ENCODE measurements at places on chromosomes 11 and 22.

DNA sequence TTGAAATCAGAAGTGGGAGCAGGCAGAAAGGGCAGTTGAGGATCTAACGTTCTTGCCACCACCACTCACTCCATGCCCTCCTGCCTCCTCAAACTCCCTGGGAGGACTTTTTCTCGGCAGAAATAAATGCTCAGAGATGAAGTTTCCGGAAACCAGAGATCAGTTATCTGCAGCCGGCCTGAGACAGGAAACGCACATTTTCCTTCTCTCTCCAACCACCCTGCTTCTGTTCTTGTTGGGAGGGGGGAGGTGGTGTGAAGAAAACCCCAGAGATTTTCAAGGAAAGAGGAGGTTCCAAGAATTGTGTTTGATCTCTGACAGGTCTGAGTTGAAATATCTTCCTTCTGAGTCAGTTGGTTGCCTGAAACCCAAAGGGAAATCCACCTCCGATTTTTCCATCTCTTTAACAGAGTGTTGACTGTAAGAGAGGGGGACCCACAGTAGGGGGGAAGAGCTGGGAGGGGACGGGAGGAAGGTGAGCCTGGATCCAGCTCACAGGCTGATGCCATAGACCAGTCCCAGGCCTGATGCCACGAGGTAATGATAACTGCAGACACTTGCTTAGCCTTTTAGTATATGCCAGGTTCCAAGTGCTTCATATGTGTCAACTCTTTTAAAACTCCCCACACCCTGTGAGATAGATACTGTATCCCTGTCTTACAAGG, 100.8 kb downstream of the TRAF6 start:
- DNase-seq: no peak

- no peak for DNase-seq
Measured at GRCh38 chr11:114081641-114082414, 22.3 kb downstream of the ZBTB16 start.

GRCh38 chr11:56307836-56308235, 7.1 kb upstream of the OR8K3 start:
- no peak for DNase-seq

DNA sequence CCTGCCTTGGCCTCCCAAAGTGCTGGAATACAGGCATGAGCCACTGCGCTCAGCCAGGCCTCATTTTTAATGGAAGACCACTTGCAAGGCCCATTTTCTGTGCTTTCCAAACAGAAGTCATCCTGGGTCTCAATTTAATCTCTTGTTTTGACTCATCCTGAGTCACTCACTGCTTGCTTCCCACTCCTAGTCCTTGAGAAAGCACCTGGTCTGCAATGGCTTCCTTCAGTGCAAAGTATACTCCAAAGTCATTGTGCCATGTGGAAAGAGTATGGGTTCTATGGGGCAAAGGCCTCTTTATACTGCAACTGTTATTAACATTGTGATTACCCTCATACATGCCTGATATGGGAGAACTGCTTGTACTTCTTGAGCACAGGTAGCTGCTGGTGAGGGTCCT, 18.3 kb upstream of the SLC5A1 start:
- no peak for DNase-seq

GRCh38 chr11:95884376-95884775, 39.5 kb downstream of the MTMR2 start:
- no peak for DNase-seq

GRCh38 chr11:128351168-128351567, 236.2 kb downstream of the ETS1 start:
- no peak for DNase-seq

DNA sequence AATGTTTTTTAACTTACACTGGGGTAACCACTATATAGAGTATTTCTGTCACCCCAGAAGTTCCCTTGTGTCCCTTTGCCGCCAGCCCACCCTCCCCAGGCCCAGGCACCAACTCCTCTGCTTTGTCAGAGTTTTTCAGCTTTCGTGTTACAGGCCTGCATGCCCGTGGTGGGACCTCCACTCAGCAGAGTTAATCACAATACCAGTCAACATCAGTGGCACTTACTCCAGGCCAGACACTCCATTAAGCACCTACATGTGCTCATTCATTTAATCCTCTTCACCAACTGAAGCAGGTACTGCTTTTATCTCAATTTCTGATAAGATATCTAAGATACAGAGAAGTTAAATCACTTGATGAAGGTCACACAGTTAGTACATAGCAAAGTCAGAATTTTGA, 63.3 kb downstream of the LIF start:
- DNase-seq: no peak

- DNase-seq: no peak
Measured at GRCh38 chr11:58647141-58647699, 24.8 kb downstream of the CNTF start.

- no peak for DNase-seq
Measured at GRCh38 chr22:43432883-43433415, 21.1 kb downstream of the MPPED1 start.

DNA sequence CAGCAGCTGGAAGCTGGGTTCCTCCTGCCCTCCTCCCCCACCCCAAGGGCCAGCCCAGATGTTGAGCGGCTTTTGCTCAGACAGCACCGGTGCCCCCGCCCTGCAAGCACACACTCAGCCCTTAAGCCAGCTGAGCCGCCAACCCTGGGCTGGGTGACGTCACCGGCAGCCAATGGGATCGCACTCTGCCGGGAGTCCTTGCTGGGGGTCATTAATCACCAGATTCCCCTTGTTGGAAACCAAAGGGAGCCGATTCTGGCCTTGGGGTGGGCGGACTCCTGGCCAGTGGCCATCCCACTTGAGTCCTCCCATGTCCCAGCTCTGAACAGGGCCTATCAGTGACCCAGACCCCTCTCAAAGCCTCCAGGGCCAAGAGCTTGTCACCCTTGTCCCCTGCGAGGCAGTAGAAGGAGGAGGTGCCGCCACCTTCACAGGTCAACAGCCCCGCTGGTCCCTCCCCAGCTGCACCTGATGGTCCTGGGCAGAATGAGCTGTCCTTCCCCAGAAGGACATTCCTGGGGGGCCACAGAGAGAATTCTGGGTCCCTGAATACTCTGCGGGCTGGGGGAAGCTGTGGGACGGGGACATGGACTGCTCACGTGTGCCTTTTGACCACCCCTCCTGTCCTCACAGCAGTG, 7.4 kb downstream of the DUSP8 start:
- no peak for DNase-seq

DNA sequence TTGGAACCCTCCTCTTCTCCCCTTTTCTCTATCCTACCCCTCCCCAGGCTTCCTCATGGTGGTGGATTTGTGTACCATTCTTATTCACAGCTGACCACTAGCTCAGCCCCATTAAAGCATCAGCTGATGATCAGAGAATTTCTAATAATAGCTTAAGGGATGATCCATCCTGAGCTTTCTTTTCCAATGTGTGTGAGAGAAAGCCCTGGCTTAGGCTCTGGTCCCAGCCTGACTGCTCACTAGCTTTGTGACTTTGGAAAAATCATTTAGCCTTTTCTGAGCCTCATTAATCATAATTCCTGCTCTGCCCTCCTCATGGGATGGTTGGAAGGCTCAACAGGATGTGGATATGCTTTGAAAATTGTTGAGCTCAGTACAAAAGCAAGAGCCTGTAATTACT, 26.3 kb upstream of the CCDC90B start:
- DNase-seq: no peak

- peak; percentile 15 for DNase-seq
Measured at GRCh38 chr11:76700177-76701100, 29.9 kb upstream of the LRRC32 start.

DNA sequence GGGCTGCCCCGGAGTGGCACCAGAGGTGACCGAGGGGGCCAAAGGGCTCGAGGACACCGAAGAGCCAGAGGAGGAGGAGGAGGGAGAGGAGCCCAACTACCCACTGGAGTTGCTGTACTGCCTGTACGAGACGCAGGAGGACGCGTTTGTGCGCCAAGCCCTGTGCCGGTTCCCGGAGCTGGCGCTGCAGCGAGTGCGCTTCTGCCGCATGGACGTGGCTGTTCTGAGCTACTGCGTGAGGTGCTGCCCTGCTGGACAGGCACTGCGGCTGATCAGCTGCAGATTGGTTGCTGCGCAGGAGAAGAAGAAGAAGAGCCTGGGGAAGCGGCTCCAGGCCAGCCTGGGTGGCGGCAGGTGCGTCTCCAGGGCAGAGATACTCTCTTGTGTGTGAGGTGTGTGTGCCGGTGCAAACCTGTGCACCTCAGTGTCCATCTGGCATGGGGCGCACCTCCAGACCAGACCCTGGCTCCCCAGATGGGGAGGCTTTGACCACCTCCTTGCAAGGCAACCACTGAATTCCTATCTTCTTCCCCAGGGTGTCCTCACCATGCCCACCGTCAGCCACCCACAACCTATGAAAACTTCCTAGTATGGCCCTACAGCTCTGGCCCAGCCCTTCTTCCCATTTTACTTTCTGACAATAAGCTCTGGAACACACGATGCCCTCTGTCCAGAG, 3.4 kb downstream of the NLRP6 start:
- DNase-seq: no peak

- no peak for DNase-seq
Measured at GRCh38 chr11:19552656-19553260, 159.9 kb upstream of the NAV2 start.

GRCh38 chr11:3148990-3149851, 15.9 kb downstream of the OSBPL5 start:
- DNase-seq: no peak

GRCh38 chr11:14748090-14748489, 104.5 kb downstream of the PDE3B start:
- no peak for DNase-seq

DNA sequence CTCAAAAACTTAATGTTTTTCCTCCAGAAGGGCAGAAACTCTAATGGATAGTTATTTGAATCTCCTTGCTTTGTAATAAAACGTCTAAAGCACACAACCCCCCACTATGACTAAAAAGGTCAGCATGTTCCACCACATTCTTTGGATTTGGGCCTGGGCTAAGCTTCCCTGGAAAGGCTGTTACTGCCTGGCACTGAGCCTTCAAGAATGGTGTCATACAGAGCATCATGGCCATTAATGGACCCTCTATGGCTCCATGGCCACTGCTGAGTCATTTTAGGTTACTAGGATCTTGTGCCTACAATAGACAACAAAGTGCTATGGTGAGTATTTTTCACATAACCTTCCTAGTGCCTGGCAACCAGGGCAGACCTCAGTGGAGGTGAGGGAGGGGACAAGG, 242.6 kb upstream of the FAT3 start:
- DNase-seq: no peak

DNA sequence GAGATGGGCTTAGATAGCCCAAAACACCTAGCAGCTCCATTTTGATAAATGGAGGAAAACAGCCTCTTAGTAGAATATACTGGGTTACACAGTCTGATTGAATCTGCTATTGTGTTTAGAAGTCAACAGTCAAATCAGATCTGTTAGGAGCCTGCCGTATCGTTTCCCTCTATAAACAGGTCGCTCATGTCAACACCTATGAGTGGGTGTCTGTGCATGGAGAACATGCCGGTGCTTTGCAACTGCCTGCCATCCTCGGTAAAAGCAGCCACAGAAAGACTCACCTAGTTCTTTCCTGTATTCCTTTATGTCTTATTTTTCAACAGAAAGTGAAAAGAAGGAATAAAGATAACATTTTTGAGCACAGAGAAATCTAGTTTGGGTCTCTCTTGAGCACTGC, 99.4 kb downstream of the ETS1 start:
- DNase-seq: no peak

DNA sequence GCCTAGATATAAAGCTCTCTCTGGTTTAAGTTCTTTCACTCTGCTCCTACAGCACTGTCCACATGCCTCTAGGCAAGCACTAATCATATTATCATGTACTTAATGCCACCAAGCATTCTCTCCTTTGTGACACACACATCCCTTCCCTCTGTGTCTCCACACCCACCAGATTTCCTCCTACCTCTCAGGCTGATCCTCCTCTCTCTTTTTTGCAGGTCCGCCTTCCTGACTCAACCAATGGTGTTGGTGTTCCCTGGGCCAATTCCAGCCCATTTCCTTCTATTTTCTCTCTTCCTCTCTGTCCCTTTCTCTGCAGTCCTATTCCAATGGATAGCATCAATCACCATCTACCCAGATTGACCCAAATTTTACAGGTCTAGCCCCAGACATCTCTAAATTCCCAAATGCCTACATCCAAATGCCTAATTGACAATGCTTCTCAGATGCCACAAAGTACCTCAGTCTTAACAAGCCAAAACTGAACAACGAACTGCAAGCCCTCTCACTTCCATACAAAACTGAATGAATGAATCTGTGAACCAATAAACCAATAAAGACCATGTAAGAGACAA, 504 bp upstream of the ZNF215 start:
- no peak for DNase-seq

DNA sequence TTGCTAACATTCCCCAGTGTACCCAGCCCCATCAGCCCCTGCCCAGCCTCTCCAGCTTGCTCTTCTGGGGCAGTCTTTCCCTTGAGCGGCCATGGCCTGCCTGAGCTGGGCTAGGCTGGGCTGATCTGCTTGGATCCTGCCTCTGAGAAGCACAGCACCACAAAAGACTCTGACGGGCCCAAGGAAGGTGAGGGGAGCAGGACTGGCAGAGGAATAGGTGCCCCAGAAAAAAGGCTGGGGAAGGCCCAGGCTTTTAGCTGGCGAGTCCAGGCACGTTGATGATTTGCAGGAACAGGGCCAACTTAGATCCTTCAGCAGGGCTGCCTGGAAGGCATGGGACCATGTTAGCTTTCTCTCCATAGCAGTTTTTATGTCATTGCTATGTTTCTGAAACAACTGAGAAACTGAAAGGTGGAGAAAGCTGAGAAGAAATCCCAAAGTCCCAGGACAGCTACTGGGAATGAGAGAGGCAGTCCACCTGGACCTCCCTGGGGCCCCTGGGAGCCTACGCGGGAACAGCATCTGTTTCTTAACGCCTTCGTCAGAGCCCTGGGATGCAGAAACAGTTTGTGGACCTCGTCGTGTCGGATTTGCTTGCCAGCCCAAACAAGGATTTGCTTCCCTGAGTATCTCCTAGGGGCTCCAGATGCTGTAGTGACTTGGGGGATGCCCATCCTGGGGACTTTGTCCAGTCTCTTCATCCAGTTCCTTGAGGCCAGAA, 24.4 kb upstream of the FXYD6 start:
- no peak for DNase-seq

DNA sequence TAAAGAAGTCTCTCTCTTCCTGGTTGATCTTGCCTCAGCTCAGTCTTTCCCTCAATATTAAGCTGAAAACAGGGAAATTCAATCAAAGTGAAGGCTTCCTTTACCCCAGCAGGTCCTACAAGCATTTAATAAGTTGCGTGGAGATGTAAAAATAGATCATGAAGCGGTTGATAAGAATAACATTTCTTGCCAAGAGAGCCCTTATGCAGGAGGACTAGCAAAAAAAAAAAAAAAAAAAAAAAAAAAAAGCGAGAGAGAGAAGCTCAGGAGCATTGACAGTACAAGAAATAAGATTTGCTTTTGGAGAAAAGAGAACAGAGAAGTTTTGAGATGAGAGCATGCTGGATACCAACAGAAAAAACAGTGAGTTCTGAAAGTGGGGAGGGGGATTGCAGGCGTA, 112.2 kb upstream of the CLMP start:
- DNase-seq: no peak

GRCh38 chr22:17712441-17712840, 61.8 kb downstream of the BID start:
- DNase-seq: no peak

- no peak for DNase-seq
Measured at GRCh38 chr11:31809857-31810778, 1.0 kb downstream of the PAX6 start.

- DNase-seq: no peak
Measured at GRCh38 chr11:35426351-35426750, 7.0 kb upstream of the SLC1A2 start.

GRCh38 chr22:19663286-19663815, 51.0 kb upstream of the SEPTIN5 start:
- DNase-seq: peak; percentile 25

- peak; percentile 21 for DNase-seq
Measured at GRCh38 chr11:101915791-101916291, 481 bp downstream of the ANGPTL5 start.

Measured in urinary bladder (tissue), 4 donors.